ENCODE measurements at places on chromosomes 12 and 14.

DNA sequence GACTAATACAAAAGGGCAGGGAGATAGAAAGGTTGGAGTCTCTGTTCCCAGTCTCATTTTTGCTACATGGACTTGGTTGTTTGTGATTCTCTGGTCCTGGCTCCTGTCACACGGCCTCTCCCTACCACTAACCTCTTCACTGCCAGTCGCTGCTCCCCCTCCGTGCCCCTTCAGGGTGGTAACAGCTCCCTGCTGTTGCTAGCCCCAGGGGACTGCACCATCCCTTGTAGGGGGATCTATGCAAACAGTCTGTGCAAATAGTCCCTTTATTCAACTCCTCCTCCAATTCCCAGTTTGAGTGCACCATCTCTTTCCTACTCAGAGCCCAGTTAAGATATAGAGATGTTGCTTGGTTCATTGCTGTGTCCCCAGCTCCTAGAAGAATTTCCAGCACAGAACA, 51.1 kb downstream of the CCDC60 start:
- DNase-seq, result no peak

GRCh38 chr14:105879867-105880561, 353.6 kb downstream of the TMEM121 start:
- DNase-seq, result no peak

DNA sequence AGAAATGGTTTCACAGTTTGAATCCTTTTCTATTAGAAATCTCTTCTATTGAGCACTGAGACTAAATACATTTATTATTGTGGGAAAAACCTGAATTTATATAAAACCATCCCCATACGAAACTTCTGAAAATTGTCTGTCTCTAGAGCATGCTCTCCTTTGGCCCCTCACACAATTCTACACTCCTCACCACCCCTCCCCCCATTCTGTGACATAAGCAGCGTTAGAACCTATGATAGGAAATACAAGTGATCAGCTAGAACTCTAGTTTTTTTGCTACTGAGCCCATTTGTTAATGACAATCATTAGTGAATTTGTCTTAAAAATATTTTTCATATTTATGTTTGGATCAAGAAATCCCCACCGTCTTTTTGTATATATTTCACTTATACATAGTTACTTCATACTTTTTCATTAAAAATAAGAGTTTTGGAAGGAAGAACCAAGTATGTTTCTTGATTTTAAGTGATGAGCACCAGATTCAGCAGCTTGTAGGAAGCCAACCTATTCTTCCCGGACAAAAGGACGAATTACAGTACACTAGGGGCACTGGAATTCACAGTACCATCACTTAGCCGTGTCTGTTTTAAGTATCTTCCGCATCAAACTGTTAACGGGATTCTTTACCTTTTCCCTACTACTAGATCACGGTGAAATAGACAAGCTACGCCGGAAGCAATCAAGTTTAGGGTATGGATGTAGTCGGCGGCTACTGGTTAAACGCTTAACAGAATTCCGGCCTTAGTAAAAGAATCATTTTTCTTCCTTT, 724 bp downstream of the GTSF1 start:
- DNase-seq, result no peak

DNA sequence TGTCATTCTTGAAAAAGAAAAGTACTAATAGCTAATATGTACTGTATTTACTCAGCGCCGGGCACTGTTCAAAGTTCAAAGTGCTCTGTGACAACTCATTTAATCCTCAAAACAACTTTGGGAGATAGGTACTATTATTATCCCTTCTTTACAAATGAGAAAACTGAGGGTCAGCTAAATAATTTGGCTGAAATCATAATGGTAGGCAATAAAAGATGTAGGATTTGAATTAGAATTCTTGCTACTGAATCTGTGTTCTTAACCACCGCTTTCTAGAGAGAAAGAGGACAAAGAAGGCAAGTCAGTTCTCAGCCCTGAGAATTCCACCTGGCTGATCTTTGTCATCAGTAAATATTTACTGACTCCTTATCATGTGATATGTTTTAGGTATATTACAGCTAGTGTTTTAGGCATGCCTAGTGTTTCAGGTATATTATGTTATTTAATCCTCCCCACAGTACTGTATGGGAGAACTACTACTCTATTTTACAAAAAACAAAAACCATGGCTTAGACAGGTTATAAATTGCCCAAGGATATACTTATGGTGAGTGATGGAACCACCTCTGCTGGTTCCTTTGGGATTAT, 205.7 kb upstream of the GZMB start:
- DNase-seq, result no peak

Data from stimulated activated CD4-positive, alpha-beta T cell treated with anti-CD3 and anti-CD28 coated beads, TNF-alpha, amount 100 ng/mL, for 1 hour (primary cell).